Endodermal cell (in vitro differentiated cells): ENCODE measurements at places on chromosomes 3 and 15. TPM values are rescaled to one million over a fixed set of nuclear protein-coding genes. Genes with fewer than 3 reads are reported as not detected.

Gene C3orf49
- not detected in 2 replicates for total RNA-seq

Gene WDR93
- total RNA-seq, result 0.24 to 0.40 TPM (median 0.36 TPM) in 3 replicates

Gene TBC1D21
- total RNA-seq, result not detected in 2 replicates

Gene KLHL40
- total RNA-seq, result not detected in 2 replicates

Gene ZIC4
- total RNA-seq, result not detected in 2 replicates

Gene GOLGA8J
- 0.40 to 0.44 TPM in 2 of 3 replicates, not detected in the other for total RNA-seq

Gene ZBTB47
- 4.2 and 4.6 TPM in 2 replicates for total RNA-seq

Gene SLC6A11
- 0.25 to 0.92 TPM (median 0.27 TPM) in 3 replicates for total RNA-seq

Gene TGM4
- not detected in 3 replicates for total RNA-seq

Gene OR5H1
- 0.09 TPM in 2 replicates for total RNA-seq

Gene HIGD1A
- total RNA-seq, result 121 and 123 TPM in 2 replicates

Gene PRICKLE2
- 10.4 and 12.5 TPM in 2 replicates for total RNA-seq

Gene CTXND1
- total RNA-seq, result 0.06 TPM in 1 of 3 replicates, not detected in the others

Gene HDDC3
- 12.9 and 15.3 TPM in 2 replicates for total RNA-seq

Gene KCNAB1
- 0.59 and 0.81 TPM in 2 replicates for total RNA-seq

Gene SLC28A2
- 3.8 and 4.0 TPM in 2 replicates for total RNA-seq

Gene SRPRB
- 33.6 and 34.6 TPM in 2 replicates for total RNA-seq

Gene SLC12A8
- total RNA-seq, result 12.1 to 22.7 TPM (median 17.3 TPM) in 3 replicates

Gene SLC15A2
- 0.73 and 0.99 TPM in 2 replicates for total RNA-seq

Gene ECE2
- total RNA-seq, result 0.11 TPM in 1 of 2 replicates, not detected in the other

Gene DNAJA4
- total RNA-seq, result 18.5 and 18.6 TPM in 2 replicates

Gene CPA3
- total RNA-seq, result not detected in 3 replicates

Gene CPLX3
- not detected in 2 replicates for total RNA-seq

Gene FGF12
- 25.2 to 31.7 TPM (median 28.6 TPM) in 3 replicates for total RNA-seq

Gene FSD2
- not detected in 2 replicates for total RNA-seq

Gene EOMES
- total RNA-seq, result 182 to 211 TPM (median 195 TPM) in 3 replicates

Gene PPM1L
- total RNA-seq, result 3.3 and 3.5 TPM in 2 replicates

Gene PLD1
- 4.8 to 19.9 TPM (median 15.9 TPM) in 3 replicates for total RNA-seq

Gene TUSC7
- not detected in 2 replicates for total RNA-seq

Gene CYP8B1
- total RNA-seq, result not detected in 2 replicates

Gene FETUB
- total RNA-seq, result not detected in 2 replicates

Gene TJP1
- 144 and 145 TPM in 2 replicates for total RNA-seq

Gene SAMD7
- total RNA-seq, result not detected in 3 replicates

Gene TTLL13
- total RNA-seq, result 0.15 TPM in 1 of 2 replicates, not detected in the other

Gene NEK10
- 1.4 and 2.4 TPM in 2 replicates for total RNA-seq

Gene FBXW12
- total RNA-seq, result 0.13 TPM in 1 of 2 replicates, not detected in the other

Gene RLBP1
- total RNA-seq, result not detected in 3 replicates

Gene FAM81A
- total RNA-seq, result 0.41 and 0.88 TPM in 2 replicates

Gene GPR149
- not detected in 3 replicates for total RNA-seq

Gene EXD1
- 0.26 TPM in 1 of 2 replicates, not detected in the other for total RNA-seq

Gene GPR160
- total RNA-seq, result 6.9 to 33.3 TPM (median 7.2 TPM) in 3 replicates

Gene IL5RA
- not detected in 3 replicates for total RNA-seq

Gene PTPRG
- 61.8 to 80.9 TPM (median 76.5 TPM) in 3 replicates for total RNA-seq

Gene TNFAIP8L3
- not detected in 3 replicates for total RNA-seq

Gene CGNL1
- total RNA-seq, result 82.7 and 98.0 TPM in 2 replicates

Gene PLSCR4
- 8.2 and 9.3 TPM in 2 replicates for total RNA-seq

Gene DIPK2A
- total RNA-seq, result 39.6 to 65.0 TPM (median 40.5 TPM) in 3 replicates

Gene ONECUT1
- 1.4 to 2.7 TPM (median 1.8 TPM) in 3 replicates for total RNA-seq

Gene GPR176
- total RNA-seq, result 31.1 and 39.3 TPM in 2 replicates

Gene SAXO2
- total RNA-seq, result 22.8 to 25.9 TPM (median 23.9 TPM) in 3 replicates

Gene DUOXA1
- 0.13 to 1.4 TPM (median 0.86 TPM) in 3 replicates for total RNA-seq

Gene GPR171
- not detected in 3 replicates for total RNA-seq

Gene ACKR2
- total RNA-seq, result 0.74 to 2.4 TPM (median 1.1 TPM) in 3 replicates

Gene TPRG1
- total RNA-seq, result 0.38 to 0.88 TPM (median 0.69 TPM) in 3 replicates

Gene SNX22
- 1.6 to 4.2 TPM (median 1.8 TPM) in 3 replicates for total RNA-seq

Gene ACTC1
- 42.5 and 44.9 TPM in 2 replicates for total RNA-seq

Gene DUOX1
- total RNA-seq, result 1.2 and 1.9 TPM in 2 replicates
